Stimulated activated CD8-positive, alpha-beta memory T cell treated with anti-CD3 and anti-CD28 coated beads, Interleukin-4, amount 100 ng/mL, for 1 hour (primary cell): ENCODE measurements at places on chromosomes 5 and 9.

GRCh38 chr9:136952321-136952850 is 313 bp downstream of the LCN12 start:
- no peak for DNase-seq

GRCh38 chr5:26569241-26569928 is 469.0 kb downstream of the CDH9 start:
- no peak for DNase-seq

GRCh38 chr5:180811623-180812124 is 9.1 kb upstream of the MGAT1 start:
- DNase-seq: no peak

DNA sequence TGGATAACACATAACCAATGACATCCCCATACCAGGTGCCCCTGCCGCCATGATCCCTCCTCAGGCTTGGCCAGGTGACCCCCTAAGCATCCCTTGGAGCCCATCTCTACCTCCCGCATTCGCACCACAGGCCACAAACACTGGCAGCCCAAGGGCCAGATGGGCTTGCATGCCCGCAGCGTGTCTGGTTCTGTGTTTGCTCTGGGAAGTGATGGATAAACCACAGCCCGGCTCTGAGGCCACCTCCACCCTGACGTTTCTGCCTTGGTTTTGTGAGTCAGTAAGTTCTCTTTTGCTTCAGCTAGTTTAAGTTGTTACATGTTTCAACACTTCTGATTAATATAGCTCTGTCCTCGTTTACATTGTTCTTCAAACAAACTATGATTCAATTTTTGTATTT is 172.4 kb upstream of the PHYKPL start:
- no peak for DNase-seq

DNA sequence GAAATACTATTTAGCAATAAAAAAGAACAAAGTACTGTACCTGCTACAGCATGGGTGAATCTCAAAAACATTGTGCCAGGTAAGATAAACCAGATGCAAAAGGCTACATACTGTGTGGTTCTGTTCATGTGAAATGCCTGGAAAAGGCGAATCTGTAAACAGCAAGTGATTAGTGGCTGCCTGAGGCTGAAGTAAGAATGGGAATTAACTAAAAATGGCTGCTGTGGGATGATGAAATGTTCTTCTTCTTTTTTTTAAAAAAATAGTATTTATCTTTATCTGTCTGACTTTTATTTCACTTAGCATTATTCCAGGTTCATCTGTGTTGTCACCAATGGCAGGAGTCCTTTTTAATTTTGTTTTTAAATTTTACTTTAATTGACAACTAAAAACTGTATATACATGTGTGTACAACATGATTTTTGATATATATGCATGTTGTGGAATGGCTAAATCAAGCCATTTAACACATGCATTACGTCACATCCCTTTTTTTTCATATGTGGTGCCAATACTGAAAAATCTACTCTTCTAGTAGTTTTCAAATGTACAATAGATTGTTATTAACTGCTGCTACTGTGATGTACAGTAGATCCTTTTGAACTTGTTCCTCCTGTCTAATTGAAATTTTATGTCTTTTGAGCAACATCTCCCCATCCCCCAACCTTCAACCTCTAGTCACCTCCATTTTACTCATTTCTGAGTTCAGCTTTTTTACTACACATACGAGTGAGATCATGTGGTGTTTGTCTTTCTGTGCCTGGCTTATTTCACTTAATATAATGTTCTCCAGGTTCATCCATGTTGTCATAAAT is 62.9 kb upstream of the TNFAIP8 start:
- no peak for DNase-seq

GRCh38 chr5:173689171-173689736 is 72.8 kb upstream of the BOD1 start:
- DNase-seq: no peak

GRCh38 chr5:82641331-82642003 is 363.3 kb upstream of the RPS23 start:
- DNase-seq: no peak

DNA sequence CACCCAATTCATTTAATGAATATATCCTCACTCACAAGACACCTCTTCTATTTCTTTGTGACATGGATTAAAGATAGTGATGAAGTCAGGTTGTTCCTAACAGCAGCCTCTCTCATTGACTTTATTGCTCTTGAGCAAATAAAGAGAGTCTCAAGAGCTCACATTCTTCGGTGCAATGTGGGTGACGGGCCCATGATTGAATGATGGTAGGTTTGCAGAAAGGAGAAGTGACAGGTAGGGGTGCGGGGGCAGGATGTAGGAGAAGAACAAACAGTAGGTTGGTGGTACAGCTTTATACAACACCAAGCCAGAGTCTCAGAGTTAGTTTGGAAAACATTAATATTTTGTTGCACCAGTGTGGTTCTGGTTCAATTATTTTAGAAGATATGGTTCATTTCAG is 122.2 kb downstream of the SLIT3 start:
- DNase-seq: no peak

GRCh38 chr5:140044041-140044440 is 942 bp upstream of the NRG2 start:
- no peak for DNase-seq

GRCh38 chr9:130334915-130335314 is 69.4 kb downstream of the HMCN2 start:
- DNase-seq: no peak

GRCh38 chr5:152813526-152813925 is 408.4 kb upstream of the NMUR2 start:
- DNase-seq: no peak

DNA sequence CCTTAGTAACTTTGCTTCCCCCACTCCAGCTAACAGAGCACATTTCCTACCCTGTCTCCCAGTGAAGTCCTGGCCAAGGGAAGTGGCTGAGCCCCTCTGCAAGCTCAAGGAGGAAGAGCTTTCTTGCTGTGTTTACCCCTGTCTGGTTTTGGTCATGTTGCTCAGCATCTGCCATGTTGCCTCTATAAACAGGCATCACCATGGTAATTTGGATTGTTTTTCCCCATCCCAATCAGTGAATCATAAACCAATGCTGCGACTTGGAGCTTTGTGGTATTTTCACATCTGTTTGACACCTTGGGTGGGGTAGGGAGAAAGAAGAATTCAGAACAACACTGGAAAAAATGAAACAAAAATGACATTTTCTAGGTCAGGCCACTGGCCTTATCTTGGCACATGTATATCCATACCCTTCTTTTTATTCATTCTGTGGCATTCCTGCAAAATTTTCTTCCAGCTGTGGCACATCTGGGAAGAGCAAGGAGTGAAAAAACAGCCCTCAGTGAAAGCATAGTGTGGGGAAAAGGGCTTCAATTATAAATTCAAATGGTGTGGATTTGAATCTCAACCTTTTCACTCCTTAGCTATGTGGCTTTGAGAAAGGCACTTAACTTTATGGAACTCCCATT is 42.5 kb downstream of the SLIT3 start:
- no peak for DNase-seq
